ENCODE measurements at places on chromosomes 3 and 15.

DNA sequence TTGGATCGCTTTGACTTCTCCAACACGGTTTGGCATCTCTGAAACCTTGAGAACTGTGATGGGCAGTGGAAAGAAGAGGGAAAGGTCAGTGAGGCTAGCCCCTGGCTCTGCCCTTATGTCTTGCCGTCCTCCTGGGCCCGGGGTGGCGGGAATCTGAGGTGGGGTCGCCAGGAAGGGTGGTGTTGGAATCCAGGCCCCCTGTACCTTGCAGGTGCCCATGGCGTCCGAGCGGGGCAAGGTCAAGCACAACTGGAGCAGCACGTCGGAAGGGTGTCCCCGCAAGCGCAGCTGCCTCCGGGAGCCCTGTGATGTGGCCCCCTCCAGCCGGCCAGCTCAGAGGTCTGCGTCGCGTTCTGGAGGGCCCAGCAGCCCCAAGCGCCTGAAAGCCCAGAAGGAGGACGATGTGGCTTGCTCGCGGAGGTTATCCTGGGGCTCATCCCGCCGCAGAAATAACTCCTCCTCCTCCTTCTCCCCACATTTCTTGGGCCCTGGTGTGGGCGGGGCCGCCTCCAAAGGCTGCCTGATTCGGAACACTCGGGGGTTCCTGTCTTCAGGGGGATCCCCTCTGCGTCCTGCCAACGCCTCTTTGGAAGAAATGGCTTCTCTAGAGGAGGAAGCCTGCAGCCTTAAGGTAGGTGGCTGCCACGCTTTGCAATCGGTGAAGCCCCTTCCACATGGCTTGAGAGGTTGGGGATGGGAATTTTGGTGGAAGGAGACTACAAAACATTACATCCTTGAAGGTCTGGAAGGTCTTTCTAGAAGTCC, 907 bp downstream of the TATDN2 start:
- DNase-seq = no peak

DNA sequence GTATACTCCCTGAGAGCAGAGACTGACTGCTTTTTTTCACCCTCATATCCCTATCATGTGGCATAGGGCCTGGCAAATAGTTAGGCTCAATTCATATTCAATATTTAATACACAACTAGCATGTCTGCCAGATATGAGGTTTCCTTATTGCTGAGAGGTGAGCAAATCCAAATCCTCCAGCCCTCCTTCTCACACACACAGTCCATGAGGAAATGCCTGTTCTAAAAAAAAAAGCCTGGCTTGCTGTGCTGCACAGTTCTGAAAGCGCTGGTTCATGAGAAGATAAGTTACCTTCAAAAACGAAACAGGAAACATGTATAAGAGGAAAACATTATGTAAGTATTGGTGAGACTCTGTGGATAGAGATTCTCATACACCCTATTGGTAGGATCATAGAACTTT, 15.5 kb upstream of the ACAP2 start:
- no peak for DNase-seq

DNA sequence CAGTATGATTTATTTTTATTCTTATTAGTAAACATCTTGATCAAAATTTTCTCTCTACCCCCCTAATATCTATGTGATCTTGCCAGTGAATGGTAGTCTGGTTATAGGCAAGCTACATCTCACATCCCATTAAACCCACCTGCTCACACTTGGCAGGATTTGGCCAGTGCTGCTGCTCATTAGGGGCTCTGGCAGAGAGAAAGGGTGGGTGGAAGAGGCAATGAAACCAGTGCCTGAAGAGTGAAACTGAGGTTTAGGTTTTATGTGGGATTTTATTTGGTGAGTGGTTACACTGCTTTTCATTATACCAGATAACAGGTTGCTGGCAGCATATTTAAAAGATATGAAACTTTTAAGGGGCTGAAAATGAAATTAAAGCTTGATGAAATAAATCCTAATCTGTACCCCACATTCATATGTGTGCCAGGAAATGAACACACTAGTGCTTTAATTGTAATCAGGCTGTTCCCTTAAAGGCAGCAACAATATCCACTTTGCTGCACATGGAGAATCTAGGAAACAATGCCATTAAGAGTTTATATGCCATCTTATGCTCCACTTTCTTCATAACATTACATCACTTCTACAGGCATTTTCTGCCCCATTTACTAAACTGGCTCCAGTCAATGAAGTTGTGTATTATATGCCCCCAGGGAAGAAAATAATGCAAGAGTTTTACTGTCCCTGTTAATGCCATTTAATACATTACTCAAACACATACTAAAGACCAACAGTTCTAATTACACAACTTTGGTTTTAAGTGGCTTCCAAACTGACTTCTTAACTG, 688.7 kb downstream of the MECOM start:
- DNase-seq = no peak

GRCh38 chr15:74889390-74889882, 406 bp upstream of the MPI start:
- no peak for DNase-seq

DNA sequence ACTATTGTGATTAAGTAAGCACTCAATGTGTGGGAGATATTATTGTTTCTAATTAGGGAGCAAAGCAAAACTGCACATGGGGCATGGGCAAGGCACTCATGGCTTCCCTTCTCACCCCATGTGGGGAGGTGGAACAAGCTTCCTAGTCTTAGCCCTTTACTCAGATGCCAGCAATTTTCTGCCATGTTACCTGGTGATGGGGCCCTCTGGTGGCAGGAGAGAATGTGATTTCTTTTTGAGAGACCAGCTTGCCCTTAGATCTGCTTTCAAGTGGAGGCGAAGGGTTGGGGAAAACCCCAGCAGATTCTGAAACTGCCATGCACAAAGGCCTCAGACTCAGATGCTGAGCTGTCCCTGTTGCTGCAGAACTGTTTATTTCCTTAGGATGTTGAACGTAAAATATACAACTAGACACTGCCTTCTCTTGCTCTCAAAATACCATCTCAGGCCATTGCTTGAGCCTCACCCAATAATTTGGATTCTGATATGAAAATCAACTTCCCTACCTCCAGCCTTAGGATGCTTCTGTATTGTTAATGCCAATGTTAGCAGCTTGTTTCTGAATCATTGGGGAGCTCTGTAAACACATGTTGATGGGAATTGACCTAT, 130.2 kb upstream of the TPRG1 start:
- DNase-seq = no peak

GRCh38 chr3:13887495-13888300, 7.8 kb upstream of the WNT7A start:
- no peak for DNase-seq

Measured in skeletal muscle cell (primary cell).